Pons (tissue), 1 donor: ENCODE measurements at places on chromosomes 12 and 14.

DNA sequence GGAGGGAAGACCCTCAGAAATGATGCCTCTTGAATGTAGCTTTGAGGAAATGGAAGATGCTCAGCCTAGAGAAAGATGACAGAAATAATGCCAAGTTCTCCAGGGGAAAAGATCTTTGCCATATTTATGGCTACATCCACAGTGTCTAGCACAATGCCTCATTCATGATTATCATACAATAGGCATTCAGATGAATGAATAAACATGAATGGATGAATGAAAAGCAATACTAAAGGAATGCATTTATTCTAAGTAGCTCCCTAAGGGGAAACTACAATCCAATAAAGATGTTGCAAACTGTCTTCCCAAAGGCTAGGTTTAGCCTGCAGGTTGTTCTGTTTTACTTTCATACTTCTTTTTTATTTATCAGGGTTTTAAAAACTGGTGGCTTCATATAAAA lies 12.0 kb downstream of the TMTC1 start:
- peak; percentile 32 for DNase-seq

- DNase-seq: no peak
These were observed 124.6 kb upstream of the PMCH start for GRCh38 chr12:102322254-102322653.

GRCh38 chr12:90064852-90065801 lies 356.5 kb upstream of the ATP2B1 start:
- no peak for DNase-seq

GRCh38 chr12:124520265-124520701 lies 47.1 kb downstream of the NCOR2 start:
- no peak for DNase-seq

GRCh38 chr12:52486166-52487105 lies 6.6 kb downstream of the KRT6A start:
- no peak for DNase-seq

DNA sequence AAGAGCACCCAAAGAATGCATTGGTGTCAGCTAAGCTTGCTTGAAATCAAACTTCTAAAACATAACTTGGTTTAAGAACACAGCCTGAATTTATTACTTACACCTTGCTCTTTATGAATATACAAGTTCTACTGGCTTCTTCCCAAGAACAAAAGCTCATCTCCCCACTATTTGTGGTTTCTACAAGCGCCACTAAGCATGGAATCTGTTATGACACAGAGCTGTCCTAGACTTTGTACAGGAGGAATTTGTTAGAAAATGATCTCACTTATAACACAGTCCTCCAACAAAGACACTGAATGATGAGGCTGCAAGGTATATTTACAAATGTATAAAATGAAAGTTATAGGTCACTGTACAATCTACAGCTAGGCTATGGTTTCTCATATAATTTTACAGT lies 452.1 kb downstream of the BCAT1 start:
- DNase-seq: no peak

DNA sequence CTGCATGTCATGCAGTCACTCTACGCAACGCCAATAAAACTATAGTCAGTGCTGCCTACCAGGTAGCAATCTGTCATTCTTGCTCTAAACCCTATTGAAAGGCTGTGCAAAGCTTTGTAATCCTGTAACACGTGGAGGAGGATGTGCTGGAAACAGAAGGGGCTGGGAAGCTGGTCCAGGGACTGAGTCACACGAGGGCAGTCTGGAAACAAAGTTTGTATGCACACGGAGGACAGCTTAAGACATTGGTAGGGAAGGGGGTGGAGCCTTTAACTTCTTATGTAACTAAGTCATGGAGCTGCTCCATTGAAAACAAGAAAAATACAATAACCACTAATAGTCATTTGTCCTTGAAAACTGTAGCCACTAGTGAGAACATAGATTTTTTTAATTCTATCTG lies 128.0 kb downstream of the BCAT1 start:
- no peak for DNase-seq

DNA sequence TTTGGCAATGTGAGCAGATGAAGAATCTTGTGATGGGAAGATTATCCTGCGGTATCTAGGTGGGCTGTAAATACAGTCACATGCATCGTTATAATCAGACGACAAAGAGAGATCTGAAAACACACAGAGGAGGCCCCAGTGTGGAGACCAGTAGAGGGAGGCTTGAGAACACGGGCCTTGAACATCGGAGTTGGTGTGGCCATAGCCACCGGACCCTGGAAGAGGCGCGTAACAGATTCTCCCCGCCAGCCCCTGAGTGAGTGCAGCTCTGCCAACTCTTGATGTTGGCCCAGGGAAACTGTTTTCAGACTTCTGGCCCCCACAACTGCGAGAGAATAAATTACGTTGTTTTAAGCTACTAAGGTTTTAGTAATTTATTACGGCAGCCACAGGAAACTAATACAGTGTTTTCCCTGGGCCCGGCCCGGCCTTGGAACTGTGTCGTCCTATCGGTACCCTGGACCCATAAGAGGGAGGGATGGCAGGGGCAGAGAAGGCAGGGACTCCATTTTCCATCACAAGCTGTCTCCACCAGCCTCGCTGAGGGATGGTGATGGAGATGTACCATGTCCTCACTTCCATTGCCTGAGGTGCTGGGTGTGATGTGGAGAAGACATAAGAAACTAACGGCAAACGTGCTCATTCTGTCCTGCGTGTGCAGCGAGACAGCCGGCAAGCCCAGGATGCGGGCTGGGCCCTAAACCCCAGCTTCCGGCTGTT lies 91.6 kb downstream of the NTF3 start:
- DNase-seq: no peak

DNA sequence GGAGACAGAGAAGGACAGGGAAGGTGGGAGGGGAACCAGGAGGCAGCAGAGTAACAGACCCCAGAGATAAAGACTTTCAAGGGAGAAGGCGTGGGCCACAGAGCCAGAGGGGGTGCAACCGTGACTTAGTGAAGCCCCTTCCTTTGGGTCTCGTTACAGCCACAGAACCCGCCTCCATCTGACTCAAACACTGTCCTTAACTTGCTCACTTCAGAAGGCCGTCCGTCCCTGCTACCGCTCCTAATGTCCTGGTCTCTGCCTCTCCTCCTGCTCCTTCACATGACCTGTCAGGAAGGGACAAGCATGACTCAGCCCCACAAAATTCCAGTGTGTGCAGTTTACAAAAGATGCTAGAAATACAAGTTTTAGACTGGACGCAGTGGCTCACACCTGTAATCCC lies 18.0 kb downstream of the RIMBP2 start:
- no peak for DNase-seq

DNA sequence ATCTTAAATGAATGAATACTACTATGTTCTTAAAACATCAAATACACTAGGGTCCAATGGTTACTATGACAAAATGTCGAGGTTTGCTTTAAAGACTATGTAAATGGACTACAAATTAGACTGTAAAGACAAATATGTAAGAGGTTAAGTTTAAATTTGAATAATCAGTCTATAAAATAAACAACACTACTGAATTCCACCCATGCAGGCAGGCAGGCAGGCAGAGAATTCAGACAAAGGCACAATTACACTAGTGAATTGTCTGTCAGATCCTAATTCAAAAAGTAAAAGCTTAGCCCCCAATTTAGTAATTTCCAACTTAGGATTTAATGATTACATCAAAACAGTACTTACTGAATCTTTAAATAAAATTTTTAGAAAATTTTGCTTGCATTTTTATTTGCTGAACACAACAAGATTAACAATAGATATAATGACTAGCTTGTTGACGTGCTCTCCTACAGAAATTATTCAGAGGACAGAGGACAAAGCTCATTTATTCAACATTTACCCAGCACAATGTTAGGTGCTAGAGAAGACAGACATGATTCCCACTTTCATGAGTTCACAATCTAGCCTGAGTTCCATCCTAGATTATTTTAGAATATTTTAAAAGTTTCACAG lies 97.4 kb downstream of the CDK17 start:
- DNase-seq: peak; percentile 95

- no peak for DNase-seq
These were observed 24.2 kb upstream of the AMN start for GRCh38 chr14:102898298-102898697.

- no peak for DNase-seq
These were observed 41.4 kb downstream of the SPTSSA start for GRCh38 chr14:34420547-34421150.

DNA sequence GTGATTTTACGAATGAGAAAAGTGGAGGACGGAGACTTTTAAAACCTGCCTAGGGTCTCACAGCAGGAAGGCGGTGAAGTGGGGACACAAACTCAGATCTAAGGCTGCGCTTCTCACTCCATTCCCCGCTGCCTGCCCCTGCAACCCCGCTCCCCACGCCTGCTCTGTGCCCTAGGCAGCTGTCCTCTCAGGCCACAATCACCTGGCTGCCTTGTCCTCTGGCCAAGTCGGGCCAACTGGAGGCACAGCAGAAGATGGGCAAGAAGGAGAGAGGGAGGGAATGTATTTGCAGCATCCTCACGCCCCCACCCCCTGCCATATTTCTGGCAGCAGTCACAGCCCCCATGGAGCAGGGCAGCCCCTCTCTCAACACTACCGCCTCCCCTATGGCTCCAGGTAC lies 94.9 kb downstream of the CHGA start:
- DNase-seq: no peak

- DNase-seq: no peak
These were observed 139.0 kb downstream of the SYNE2 start for GRCh38 chr14:63991833-63992232.

DNA sequence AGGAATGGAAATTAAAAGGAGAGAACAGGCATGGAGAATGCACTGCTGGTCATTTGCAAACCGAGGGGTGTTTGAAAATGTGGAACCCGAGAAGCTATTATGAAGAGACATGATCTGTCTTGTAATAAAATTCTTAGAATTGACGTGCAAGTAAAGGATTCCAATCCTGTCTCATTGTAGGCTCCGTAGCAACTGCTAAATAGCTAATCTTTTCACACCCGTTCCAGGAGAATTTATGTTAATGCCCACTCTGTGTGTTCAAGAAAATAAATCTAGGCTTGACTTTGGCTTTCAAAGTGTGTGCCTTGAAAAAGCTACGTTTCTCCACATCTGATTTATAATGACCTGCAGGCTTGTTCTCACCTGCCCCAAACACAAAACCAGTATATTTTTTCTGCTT lies 380.9 kb downstream of the GLT1D1 start:
- DNase-seq: no peak

DNA sequence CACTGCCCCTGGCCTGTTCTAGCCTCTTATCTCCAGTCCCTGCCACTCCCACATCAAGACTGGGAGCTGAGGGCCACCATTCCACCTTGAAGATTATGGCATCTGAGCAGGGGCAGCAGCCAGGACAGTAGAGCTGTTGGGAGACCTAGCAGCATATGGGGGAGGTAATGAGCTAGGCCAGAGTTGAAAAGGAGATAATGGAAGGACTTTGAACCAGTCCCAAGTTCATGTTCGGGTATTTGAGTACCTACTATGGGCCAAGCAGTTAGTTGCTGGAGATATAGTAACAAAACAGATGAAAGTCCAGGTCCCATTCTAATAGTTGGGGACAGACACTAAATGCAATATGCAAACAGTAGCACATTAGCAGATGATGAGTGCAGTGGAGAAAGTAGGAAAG lies 151.5 kb downstream of the PLXNC1 start:
- no peak for DNase-seq

DNA sequence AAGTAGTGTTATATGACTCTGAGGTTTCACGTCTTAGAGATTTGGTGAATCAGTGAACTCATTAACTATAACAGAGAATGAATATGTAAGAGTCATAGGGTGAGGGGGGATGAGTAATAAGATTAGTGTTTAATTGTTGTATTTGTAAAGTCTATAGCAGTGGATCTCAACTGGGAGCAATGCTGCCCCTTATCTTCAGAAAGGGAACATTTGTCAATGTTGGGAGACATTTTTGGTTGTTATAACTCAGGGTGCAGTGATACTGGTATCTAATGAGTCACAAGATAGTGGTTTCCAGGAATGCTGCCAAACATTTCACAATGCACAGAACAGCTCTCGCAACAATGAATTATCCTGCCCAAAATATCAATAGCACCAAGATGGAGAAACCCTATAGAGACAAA lies 1193.7 kb downstream of the GALC start:
- no peak for DNase-seq
